ENCODE measurements at places on chromosomes 2 and 18.

DNA sequence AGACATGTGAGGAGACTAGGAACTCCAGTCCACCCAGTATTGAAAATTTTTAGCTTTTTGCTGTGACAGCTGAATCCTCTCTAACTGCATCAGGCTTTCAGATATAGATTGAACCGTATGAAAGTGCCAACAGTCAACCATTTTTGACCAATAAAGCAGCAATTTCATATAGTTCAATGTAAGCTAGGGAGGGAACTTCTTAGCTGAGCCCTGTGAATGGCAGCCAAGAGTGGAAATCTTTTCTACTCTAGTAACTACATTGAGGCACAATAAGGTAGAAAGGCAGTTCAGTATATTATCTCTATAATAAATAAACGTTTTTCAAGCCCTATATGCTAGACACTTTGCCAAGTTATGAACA, 96.3 kb upstream of the TANK start:
- DNase-seq, result no peak

- DNase-seq, result no peak
Observed at GRCh38 chr18:7452331-7452730, 114.8 kb upstream of the PTPRM start.

DNA sequence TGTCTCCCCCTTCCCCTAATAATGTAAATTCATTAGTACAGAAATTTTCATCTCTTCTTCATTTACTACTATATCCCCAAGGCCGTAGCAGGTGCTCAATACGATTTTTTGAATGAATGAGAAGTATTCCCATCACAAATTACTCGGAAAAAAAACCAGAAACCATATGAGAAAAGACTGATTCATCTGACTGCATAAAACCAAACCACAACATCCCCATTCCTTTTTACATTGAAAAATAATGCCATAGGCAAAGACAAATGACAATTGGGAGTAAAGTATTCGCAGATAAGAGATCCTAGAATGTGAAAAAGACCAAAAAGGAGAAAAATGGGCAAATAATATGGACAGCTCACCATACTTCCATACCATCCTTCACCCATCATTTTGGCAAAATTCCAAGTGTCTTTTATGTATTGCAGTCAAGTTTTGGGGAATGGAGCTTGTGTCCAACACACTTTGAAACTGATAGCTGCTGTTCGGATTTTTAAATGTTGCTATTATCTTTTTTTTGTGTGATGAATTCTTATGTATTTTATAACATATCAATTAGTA, 1.5 kb downstream of the ZC3H8 start:
- no peak for DNase-seq

DNA sequence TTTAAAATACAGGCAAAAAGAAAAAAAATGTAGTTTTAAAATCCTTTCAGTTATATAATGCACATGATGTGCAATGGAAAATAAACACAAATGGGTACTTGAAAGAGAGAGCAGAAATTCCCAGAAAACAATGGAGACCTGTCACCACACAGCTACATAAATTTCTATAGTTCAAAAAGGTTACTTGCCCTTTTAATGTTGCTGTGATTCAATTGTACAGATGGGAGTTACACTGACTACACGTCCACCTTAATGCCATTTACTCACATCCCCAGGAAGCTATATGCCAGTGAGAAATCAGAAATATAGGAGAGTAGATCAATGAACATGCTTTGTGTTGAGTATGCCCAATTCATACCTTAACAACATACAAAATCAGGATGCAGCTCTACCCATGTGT, 269.6 kb downstream of the ERBB4 start:
- no peak for DNase-seq

- DNase-seq, result peak; percentile 15
Observed at GRCh38 chr2:213232649-213233437, 51.4 kb upstream of the SPAG16 start.

DNA sequence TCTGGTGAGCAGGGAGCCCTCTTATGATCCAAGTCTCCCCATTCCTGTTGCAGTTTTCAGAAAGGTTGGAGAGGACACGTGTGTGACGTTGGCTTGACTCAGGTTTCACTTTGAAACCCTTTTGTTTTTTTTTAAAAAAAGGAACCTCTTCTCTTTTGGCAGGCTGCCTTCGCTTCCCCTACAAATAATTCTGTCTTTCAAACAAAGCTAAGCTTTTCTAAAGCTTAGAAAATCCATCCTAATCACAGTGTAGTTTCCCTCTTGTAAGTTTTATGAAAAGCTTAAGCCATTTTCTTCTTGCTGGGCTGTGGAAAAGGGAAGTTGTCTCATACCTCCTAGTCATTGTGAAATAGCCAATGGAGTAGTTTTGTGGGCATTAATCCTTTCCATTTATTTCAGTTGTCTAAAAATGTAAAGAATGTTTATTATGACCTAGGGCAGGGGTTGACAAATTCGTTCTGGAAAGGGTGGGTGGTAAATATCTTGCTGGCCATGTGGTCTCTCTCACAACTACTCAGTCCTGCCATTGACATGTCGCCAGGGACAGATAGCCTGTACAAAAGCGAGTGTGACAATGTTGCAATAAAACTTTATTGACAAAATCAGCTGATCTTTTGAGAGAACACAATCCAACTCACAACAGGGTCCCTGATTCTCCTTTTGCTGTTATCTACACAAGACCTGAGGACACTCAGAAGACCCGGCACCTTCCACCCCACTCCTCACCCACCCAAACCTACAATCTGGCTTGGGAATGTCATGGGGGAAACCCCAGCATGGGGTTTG, 878.8 kb downstream of the RNF144A start:
- no peak for DNase-seq

All from activated naive CD4-positive, alpha-beta T cell treated with anti-CD3 and anti-CD28 coated beads for 36 hours (primary cell).